ENCODE measurements at places on chromosomes 3 and 15.
A peak's percentile ranks its signal among the peaks of the same experiment; 100 is the strongest.

- DNase-seq, result no peak
These were observed 41.7 kb upstream of the CORO2B start for GRCh38 chr15:68537097-68537496.

- no peak for DNase-seq
These were observed 50.7 kb downstream of the FAM43A start for GRCh38 chr3:194736277-194736895.

DNA sequence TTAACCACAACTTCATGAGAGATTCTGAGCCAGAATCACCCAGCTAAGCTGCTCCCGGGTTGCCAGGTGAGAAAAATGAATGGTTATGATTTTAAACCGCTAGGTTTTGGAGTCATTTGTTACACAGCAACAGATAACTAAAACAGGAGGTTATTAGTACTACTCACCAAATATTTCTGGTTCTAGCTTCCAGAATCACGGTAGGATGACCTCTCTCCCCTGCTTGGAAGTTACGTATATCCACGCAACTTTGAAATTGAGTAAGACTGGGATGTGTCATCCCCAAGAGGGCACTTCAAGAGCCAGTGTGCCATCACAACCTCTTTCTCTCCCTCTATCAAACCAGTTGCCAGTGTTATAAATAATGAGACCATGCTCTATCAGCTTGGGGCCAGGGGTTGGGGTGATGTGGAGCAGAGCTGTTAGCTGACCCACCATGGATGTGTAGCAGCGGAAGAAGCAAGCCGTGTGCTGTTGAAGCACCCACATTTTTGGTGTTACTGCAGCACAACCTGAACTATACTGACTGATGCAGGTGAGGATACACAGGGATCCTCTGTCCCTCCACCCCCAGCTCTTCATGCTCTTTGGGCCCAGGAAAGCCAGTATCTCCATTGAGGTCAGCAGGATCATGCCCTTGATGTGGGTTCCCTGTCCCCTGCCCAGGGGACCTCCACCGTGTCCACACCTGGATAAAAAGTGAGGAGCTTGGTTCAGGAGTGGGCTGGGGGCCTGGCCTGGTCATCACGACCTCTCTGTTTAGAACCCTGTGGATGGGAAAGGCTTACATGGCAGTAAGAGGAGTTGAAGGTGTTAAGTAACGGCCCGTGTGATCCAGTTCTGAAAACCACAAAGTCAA lies 19.4 kb upstream of the ALDH1A3 start:
- DNase-seq, result no peak

DNA sequence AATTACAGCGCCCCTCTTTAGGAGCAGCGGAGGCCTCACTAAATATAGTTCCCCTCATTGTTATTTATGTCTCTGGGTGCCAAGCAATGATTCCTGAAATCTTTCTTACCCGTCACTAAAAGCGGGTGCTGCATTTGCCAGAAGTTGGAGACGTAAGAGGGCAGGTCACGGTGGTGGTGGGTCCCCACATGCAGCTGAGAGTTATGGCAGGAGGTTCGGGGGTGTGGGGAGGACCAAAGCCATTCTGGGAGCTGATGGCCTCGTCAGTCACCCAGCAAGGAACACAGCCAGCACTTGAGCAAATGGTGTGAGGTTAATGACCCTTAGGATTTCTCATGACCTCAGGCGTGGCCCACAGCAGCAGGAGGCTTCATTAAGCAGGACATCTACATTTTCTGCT lies 129.2 kb downstream of the RAB11A start:
- DNase-seq, result no peak

GRCh38 chr3:157494581-157495281 lies 8.5 kb downstream of the VEPH1 start:
- DNase-seq, result no peak

DNA sequence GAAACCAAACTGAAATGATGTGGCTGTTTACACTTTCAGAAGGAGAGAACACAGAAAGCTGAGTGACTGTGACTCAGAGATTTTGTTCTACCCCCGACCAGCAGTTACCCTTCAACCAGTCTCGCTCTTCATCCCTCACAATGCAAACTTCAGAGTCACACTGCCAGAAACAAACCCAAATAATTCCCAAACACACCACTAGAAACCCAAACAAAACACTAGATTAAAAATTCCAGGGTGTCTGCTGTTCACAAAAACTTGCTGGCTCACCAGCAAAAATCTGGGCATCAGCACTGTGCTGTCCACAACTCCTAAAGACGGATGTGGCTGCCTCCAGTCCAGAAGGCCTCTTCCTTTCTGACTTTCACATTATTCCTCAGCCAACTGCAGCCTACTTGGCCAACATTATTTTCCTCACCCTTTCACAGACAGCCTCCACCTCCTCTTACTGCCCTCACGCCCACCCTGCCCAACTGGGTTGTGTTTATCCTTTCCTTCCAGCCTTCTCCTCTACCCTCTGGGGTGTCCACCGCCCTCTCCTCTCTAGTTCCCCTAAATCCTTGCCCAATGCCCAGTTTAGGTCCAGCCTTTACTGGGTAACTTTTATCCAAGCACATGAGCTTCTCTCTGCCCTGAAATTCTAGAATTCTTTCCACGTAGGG lies 71.4 kb downstream of the MECOM start:
- no peak for DNase-seq

DNA sequence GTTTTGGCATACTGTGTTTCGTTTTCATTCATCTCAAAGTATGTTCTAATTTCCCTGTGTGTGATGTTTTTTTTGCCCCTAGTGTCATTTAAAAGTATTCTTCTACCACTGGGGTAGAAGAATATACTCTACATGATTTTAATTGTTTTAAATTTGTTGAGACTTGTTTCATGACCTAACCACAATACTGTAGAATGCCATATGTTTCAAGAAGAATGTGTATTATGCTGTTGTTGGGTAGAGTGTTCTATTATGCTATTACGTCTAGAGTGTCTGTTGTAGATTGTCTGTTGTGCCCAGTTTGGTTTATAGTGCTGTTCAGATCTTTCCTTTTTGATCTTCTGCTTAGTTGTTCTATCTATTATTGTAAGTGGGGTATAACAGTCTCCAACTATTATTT lies 36.4 kb downstream of the PLSCR4 start:
- DNase-seq, result no peak

- DNase-seq, result no peak
These were observed 447.5 kb downstream of the IGSF11 start for GRCh38 chr3:118587037-118587741.

GRCh38 chr3:149702691-149703441 lies 45.0 kb upstream of the WWTR1 start:
- DNase-seq, result no peak

DNA sequence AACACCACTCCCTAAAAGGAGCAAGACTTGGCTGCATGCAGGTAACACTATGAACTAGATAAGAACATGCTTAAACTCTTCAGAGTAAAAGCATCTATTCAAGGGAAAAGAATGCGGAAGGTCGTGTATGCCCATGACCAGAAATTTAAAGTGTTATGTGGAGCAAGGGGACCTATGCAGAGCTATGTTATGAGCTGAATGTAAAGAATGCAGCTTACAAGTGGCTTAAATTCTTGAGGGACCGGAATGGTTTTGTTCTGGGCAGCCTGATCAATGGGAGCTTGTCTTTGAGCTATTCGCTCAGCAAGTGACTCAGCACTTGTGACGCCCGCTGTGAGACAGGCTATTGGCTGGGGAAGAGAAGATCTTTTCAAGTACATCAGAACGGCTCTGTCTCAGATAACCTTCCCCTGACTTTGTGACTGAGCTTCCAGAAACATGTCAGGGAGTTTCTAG lies 367.5 kb upstream of the THBS1 start:
- no peak for DNase-seq

DNA sequence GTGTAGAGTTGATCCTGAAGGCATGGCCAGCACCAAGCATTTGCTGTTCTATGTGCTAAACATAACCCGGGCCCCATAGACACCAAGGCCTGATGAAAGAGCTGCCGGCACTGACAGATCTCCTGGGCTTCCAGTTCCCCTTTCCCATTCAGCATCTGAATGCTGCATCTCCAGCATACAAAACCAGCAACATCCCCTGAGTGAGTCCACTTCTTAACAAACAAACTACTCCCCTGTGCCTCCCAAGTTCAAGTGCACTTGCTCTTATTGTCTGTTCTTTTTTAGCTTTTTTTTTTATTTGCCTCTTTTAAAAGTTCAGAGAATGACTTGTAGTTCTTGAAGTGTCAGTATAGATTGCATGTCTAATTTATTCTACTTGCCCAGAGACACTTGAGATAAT lies 156.0 kb downstream of the EDEM1 start:
- DNase-seq, result no peak

DNA sequence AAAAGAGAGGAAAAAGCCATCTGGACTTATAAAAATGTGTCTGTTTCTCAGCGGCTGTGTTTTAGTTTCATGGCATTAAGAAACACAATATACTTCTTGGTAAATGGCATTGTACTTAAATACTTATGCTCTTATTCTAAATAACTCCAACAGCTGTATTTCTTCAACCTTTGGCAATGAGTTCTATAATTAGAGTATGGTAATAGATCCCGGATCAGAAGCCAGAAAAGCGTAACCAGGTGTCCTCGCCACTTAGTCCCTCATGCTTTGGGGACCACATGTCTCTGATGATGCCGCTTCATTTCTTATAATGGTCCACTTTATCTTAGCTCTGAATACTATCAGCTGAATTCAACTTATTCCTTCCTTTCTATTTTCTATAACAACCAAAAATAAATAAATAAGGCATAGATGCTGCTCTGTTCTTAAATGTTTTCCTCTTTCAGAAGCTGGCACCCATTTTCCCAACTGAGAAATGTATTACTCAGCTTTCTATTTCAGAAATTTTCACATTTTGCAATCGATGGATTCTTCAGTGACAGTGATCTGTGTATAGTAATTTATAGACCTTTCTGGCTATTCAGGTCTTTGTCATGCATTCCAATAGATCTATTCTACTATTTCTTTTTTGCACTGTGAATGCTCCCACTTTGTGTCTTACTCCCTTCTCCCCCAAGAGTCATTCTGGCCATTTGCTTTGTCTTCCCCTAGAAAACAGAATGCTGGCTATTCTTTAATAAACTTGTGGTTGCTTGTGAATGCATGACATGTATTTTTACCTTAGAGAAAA lies 87.6 kb upstream of the KBTBD8 start:
- DNase-seq, result no peak

DNA sequence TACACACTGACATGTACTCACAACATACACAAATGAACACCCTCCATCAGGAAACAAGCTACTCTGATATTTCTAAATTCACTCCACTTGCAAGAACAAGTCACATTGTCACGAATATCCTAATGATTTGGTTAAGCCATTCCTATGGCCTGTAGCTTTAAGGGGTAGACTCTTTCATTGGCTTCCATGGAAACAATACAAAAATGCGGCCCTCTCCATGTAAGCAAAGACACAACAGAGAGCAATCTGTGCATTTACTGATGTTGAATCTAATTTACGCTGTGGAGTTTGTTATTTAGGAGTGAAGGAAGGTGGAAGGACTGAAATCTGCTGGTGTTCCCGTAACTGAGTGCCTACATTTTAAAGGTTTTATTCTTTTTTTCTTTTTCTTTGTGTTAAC lies 114.5 kb downstream of the FMN1 start:
- DNase-seq, result no peak

- peak; percentile 16 for DNase-seq
These were observed 416 bp upstream of the CORO2B start for GRCh38 chr15:68578175-68578979.

DNA sequence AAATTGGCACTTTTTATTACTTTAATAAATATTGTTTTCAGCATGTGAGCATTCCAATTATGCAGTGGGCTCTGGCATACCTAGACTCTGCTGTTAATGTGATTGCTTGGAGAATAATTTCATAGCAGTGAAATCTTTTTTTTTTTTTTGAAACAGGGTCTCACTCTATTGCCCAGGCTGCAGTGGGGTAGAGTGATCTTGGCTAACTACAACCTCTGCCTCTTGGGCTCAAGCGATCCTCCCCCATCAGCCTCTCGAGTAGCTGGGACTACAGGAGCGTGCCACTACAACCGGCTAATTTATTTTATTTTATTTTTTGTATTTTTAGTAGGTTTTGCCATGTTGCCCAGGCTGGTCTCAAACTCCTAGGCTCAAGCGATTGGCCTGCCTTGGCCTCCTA lies 14.6 kb upstream of the CORO2B start:
- no peak for DNase-seq

DNA sequence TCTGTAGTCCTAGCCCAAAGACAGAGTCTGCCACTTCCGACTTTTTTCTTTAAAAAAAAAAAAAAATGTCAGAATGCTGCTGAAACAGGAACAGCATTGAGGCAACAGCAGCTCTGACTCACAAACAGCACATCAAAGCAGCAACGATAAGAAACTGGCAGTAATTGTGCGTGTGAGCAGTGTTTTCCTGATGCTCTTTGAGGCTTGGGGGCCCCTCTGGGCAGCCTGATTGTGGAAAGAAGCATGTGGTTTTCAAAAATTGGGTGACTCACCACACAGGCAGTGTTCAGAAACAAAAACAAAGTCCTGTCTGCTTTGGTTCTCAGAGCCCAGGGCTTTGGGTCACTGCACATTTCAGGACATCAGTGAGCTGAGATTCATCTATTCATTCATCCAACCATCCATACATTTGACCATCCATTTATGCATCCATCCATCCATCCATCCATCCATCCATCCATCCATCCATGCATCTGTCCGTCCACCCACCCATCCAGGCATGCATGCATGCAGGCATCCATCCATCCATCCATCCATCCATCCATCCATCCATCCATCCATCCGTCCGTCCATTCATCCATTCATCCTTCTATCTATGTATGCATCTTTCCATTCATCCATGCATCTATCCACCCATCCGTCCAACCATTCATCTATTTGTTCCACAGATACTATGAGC lies 308.4 kb downstream of the RPLP1 start:
- peak; percentile 90 for DNase-seq
